ENCODE measurements at places on chromosomes 5 and 9.

DNA sequence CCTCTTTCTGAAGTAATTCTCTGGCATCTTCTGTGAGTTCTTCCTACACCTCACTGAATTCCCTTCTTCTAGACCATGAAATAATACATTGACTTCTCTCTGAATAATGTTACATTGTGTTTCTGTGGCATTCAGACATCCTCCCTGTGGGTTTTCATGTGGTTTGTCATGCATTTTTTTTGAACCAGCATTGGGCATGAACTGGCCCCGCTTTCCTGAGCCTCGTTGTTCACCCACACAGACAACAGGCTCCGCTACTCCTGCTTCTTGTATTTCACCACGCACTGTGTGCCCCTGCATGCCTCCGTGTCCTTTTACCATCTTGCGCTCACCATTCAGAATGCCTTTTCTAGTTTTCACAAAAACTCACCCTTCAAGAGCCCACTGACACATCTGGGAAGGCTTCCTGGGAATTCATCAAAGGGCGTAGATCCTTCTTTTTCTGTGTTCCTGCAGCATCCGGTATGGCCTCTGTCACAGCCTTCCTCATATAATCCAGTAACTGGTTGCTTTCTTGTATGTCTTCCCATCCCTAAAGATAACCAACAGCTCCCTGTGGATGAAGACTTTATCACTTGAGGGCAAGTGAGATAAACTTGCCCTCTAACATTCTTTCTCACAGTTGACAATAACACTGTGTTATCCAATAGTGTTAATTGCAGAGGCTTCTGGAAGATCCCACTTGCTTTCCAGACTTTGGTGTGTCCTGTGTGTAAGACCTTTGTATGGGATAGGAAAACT is 51.5 kb upstream of the ADAMTSL1 start:
- DNase-seq: no peak

DNA sequence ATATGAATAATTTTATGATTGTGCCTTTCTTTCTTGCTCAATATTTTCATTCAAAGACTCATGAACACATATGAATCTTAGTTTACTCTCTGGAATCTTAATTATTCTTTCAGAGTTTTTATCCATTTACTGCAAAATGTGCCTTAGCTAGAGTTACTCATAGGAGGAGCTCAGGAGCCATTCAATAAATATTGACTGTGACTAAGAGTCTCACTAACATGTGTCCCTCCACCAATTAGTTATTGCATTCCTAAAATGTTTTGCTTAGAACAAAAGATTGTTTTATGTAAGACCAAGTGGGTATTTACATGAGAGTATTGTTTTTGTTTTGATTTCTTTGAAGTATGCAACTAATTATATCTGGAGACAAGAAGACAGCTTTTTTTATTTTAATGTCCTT is 218.4 kb upstream of the MAST4 start:
- DNase-seq: no peak

GRCh38 chr5:109230369-109230768 is 179.4 kb downstream of the PJA2 start:
- no peak for DNase-seq

- no peak for DNase-seq
These were observed 146.4 kb upstream of the TAS2R1 start for GRCh38 chr5:9776525-9776924.

DNA sequence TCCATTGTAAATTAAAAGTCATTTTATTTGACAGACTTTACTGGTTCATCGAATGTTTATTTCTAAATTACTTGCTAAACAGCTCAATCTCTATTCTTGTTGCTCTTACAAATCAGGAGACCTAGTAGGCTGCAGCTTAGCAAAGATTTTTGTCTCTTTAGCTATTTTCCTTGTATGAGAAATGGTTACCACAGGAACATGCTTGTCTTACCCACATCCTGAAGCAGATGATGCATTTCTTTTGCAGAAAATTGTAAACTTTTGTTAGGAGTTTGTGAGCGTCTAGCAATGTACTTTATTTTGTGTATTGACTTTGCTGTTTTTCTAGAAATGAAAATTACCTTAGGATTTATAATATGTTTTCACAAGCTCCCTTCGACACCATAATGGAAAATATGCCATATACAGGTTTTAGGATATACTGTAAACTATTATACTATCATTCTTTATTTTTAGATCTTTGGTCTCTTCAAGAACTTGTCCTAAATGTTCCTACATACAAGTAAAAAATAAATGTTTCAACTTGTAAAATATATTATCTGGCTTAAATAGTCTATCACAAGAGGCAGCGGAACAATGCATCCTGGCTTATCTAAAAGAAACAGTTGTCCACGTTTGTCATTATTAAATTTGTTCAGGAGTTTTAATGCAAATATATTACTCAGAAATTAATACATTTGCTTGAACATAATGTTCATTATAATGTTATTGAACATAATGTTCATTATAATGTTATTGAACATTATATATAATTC is 54.1 kb downstream of the SPEF2 start:
- no peak for DNase-seq

GRCh38 chr5:1886846-1887587 is 4.3 kb upstream of the IRX4 start:
- no peak for DNase-seq

DNA sequence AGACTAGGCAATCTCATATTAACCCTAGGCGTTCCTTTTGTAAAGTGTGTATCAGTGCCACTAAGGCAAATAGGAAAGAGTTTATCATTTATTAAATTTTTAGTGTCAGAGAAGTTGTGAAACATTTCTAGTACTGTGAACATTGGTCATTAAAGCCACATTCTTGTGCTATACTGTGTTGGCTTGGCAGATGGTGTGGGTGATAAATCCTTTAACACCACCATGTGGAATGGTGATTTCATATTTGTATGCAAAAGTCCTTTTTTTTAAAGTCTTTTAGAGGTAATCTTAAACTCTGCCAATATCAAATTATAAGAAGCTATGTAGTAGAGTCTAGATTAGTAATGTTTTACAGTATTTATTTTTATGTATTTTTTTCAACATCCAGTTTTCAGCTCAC is 18.1 kb downstream of the SLC12A2 start:
- no peak for DNase-seq

GRCh38 chr5:33637011-33637410 is 196.2 kb downstream of the TARS1 start:
- DNase-seq: no peak

DNA sequence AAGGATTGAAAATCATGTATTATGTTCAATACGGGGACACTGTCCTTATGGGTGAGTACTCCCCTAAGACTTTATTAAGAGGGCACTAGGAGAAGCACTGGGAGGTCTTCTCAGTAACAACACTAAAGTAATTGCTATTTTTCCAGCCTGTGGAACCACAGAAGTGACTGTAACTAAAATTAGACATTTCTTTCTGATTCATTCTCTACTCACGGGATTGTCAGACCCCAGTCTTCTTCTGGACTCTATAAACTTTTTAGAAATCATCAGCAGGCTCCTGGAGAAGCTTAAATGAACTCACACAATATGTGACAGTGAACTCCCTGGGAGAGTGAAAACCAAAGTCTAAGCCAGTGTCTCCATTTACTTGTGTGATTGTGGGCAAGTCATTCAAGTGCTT is 14.5 kb downstream of the TLR4 start:
- DNase-seq: no peak

DNA sequence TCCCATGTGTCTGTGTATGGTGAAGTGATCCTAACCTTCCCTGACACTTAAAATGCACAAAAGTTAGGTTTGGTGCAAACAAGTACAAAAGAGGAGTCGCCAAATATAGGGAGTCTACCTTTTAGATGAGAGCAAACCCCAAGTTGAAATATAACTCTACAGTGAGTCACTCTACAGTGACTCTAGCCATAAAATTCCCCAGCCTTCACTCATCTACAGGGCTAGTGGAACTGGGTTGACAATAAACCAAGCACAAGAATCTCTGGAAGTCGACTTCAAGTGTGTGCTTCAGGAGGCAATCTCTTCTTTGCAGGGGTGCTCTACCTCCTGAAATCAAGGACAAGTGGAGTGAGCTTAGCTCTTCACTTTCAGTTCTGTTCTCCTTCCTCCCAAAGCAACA is 3.3 kb downstream of the SHISAL2B start:
- DNase-seq: no peak
